ENCODE measurements at places on chromosomes 1 and 21. TPM values are rescaled to one million over a fixed set of nuclear protein-coding genes. Genes with fewer than 3 reads are reported as not detected.

DNA sequence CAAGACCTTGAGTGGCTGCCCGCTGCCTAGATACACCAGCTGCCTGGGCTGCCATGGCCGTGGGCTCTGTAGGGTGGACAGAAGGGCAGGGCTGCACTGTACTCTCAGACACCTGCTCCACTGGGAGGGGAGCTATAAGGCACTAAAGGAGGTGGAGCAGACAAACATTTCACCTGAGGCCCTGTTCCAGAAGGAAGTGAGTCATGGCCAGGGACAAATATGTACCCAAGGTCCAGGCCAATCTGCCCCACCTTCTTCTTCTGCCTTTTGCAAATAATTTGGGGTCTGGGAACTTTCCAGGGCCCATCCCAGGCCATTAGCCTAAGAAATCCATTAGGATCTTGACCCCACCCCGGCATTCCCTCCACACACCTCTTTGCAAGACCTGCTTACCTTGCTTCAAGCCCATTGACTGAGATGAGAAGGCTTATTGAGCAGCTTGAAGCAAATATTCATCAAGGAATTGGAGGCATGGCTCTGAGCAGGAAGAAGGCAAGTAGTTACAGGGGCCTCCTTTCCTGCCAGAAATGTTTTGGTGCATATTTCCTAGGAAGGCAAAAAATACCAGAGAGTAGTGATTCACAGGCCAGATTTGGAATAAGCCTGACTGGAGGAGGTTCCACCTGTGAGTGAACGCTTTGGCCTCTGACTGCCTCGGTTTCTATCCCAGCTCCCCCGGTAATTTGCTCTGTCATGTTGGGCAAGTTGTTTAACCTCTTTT is at the start of gene CAPN8:
CAPN8 (minus strand) TSS at position 110 of the 721 bp plus-strand sequence; CDS start at position 55, 55 bp downstream.
- peak; percentile 93 for DNase-seq

DNA sequence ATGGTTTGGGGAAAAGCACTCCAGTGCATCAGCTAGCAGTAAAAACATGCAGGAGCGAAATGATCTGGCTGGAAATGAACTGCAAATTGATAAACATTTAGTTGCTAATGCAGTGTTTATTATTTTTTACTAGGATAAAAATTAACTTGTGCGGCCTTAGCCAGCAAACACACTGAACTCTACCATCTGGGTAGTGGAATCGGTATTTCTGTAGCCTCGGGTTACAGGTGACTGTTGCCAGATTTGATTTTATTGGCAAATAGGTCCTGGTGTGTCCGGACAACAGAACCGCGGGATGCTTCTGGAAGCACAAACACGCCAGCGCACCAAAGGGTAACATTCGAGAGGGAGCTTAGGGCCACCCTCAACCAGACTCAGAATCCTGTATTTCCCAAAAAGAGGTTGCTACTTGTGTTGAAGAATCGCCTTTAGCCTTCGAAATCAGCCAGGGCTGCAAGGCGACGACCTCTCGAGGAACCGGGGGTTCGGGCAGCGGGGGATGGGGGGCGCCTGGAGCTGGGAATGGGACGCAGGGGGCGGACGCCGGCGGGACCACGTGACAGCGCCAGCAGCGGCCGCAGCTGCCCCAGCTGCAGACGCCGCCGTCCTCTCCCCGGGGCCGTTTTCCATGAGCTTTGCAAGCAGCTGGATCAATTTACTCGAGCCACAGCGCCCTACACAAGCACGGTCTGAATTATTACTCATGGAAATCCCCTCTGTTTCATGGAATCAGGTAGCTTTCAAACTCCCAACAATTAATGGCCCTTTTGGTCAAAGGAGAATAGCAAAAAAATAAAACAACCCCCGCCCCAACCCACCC is 158.8 kb downstream of the TOMM20 start:
- DNase-seq = no peak

DNA sequence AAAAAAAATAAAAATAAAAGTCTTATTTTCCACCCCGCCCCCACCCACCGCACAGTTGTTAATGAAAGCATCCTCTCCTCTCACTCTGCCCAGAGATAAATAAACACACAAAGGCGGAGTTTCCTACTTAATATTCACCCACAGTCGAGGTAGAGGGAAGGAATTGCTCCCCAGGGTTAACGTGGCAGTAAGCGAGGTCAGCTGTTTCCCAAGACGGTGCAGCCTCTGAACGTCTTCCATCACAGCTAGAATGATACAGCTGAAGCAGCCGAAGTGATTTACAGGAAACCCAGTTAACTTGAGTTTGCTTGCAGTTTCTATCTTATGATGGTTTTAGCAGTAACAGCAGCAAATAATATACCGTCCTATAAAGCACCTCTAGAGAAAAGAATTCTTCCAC is 283.9 kb downstream of the PBX1 start:
- DNase-seq = no peak

GRCh38 chr1:31166462-31166861 is 73.2 kb downstream of the NKAIN1 start:
- no peak for DNase-seq

- DNase-seq = no peak
Measured at GRCh38 chr1:176469450-176470010, 6.6 kb downstream of the PAPPA2 start.

The FCGR3A gene
- not detected for total RNA-seq

The ZCCHC17 gene
- 17.7 TPM for total RNA-seq

Measured in HT-29 (cell line).